CD4-positive, alpha-beta T cell treated with Interleukin-2 at 100 ng/mL for 4 hours (primary cell): ENCODE measurements at places on chromosomes 7 and 10.

DNA sequence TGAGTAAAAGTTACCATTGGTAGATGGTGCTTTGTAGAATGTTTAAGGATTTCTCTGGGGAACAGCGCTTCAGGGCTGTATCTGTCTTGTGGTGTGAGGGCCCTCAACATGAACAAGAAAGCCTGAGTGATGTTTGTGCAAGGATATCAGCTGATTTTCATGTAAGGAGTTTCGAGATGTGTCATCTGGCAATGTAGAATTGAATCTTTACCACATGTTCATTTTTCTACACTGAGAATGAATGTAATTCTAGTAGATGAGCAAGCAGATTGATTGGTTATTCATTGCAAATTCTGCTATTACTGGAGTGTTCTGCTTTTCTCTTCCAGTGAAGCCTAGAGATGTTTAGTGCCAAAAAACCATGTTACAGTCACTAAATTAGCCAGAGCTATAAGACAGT is 87.7 kb downstream of the ST7 start:
- DNase-seq = no peak

DNA sequence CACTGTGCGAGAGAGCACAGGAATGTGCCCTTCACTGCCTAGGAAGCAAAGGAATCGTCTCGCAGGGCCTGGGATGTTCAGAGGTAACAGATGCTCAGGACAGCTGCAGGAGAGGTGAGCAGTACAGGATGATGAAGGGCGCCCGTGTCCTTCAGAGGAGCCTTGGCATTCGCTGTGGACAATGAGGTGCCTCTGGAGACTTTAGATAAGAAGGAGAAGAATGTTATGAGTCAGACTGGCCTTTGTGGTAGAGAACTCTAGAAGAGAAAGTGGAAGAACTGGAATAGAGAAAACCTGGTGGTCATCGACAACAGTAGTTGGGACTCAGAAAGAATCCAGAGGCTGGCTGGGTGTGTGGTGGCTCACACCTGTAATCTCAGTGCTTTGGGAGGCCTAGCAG is 64.4 kb upstream of the LEP start:
- DNase-seq = no peak

DNA sequence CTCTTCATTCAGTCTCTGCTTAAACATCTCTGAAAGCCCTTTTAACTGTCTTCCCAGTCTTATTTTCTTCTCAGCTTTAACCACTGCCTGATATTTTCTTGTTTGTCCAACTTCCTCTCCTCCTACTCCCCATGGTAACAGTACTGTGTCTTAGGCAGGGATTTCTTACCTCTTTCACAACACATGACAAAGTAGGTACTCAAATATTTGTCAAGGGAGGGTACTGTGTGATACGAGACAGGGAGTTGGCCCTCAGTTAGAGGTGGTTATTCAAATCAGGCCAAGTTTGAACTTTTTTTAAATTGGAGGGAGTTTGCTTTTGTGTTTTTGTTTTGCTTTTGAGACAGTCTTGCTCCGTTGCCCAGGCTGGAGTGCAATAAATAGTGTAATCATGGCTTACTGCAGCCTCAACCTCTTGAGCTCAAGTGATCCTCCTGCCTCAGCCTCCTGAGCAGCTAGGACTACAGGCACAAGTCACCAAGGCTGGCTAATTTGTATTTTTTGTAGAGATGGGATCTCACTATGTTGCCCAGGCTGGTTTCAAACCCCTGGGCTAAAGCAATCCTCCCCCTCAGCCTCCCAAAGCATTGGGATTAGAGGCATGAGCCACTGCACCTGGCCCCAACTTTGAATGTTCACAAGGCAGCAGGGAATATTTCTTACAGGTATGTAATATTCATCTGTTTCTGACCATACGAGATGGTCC is 2.5 kb upstream of the KPNA7 start:
- DNase-seq = no peak

- no peak for DNase-seq
Measured at GRCh38 chr7:43792471-43793150, 34.1 kb downstream of the BLVRA start.

DNA sequence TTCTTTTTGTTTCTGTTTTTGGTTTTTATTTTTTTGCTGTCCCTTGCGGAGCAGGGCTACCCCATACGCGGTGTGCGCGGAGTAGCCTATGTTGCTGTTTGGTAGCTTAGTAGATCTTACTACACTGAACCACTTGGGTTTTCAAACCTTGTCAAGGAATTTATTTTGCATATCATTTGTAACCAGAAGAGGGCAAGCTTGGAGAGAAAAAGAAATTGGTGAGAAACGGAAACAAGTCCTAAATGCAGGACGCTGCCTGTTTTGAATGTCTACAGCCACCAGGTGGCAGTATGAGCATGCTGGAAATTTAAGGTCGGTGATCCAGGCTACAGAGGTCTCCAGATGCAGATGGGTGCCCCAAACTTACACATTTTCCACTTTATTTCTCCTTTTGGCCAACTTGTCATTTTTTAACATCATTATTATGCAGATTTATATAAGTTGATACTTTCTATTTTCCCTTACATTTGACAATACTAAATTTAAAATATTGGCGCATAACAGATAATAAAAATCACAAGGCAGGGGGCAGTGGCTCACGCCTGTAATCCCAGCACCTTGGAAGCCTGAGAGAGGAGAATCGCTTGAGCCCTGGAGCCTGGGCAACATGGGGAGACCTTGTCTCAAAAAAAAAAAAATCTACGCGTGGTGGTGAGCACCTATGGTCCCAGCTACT is 15.3 kb upstream of the TRA2A start:
- peak; percentile 91 for DNase-seq

DNA sequence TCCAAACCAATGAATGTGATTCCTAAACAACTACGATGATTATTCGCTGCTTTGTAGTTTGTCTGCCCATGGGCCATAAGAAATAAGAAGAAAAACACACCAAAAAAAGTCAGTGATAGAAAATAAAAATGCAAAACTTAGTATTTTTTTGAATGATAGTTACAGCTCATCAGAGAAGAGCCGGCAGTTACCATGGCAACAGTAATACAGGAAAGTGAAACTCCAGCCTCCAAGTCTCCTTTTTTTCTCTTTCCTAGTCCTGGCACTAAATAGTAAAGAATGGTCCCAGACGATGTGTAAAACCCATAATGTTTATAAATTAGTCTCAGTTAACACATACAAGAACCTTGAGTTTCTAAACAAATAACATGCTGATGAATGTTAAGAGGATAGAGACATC is 21.6 kb upstream of the LHFPL3 start:
- DNase-seq = no peak

DNA sequence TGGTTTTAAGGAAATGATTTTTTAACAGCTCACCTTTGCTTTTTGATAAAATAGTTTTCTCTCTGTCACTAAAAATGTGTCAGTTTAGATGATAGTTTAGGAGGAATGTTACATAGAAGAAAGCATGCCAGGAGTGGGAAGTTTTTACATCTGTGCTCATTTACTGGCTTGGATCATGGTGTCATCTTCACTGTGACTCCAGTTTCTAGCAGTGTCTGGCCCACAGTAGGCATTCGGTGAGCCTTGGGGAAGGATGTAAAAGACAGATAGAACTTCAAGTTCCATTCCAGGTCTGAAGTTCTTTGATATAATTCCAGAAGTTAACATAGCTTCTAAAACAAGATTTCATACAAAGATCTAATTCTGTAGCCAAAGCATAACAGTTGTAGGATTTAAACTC is 259.2 kb downstream of the BICC1 start:
- no peak for DNase-seq

DNA sequence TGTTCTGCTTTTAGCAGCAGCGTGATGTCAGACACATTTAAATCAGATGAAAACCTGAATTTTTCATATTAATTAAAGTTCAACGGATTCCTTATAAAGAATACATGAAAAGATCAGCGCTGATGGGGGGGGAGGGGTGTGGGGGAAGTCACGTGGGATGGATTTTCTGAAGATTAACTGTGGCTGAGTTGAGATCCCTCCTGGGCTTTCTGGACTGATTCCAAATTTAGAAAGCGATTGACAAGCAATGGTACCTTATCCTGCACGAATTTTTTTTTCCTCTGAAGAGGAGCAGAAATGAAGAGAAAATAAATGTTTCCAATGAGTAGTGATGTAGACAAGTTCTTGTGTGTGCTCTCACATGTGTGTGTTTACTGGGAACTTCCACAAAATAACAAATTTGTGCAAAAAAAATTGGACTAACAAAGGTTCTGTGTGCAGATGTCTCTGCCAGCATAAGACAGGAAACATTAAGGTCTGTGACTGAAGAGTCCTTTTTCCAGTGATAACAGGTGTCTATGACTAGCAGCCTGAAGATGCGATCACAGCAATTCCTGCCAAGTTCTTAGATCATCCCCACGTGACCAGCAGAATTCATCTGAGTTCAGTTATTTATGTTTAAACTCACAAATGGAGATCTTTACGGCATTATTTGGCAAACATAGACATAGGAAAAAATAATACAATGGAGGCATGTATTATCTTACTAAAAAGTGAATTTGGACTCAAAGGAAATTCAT is 585.2 kb upstream of the CELF2 start:
- no peak for DNase-seq

GRCh38 chr10:94641480-94641879 is 42.0 kb upstream of the CYP2C18 start:
- no peak for DNase-seq

DNA sequence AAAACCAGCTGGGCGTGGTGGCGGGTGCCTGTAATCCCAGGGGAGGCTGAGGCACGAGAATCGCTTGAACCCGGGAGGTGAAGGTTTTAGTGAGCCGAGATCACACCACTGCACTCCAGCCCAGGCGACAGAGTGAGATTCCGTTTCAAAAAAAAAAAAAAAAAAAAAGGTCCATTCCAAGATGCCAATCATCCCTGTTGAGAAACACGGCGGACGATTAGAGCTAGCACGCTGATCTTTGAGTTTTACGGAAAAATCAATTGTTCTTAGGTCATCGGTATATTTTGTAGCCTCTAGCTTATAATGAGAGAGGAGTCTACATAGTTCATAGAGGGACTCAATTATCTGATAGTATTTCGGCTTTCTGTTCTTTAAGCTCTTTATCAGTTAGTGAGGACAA is 169.2 kb downstream of the PRKCQ start:
- no peak for DNase-seq

DNA sequence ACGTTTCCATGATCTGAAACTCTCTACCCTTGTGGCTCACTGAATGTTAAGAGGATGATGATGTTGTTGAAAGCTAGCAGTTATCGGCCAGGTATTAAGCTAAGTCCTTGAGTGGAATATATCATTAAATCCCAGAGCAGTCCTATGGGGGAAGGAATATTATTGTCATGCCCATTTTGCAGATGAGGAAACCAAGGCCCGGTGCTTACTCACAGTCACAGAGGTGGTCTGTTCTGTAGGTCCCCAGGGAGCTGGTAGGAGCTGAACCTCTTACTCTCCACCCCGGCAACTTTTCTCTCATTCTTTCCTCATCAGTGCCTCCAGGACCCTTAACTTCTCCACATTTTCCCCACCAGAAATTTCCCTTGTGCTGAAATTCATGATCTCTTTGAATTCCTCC is 62.6 kb downstream of the ARMC3 start:
- DNase-seq = no peak

DNA sequence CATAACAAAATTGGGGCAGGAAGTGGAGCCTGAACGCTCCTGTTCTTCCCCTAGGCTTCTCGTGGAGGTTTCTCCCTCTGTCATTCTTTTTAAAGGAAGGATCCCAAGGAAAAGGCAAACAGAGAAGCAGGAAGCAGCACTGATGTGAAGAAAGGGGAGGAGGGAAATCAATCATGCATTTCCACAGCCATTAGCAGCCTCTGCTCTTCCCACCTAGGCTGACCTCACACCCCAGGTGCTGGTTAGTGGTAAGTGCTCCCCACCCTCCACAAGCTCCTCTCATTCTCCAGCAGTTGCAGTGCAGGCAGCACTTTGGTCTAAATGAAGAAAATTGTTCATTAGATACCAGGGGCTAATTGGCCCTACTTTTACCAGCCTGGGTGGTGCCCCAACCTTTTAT is 2.6 kb downstream of the CRHR2 start:
- no peak for DNase-seq
